ENCODE measurements at places on chromosomes 7 and 10.

- no peak for DNase-seq
Measured at GRCh38 chr7:47407821-47408674, 173.9 kb downstream of the TNS3 start.

DNA sequence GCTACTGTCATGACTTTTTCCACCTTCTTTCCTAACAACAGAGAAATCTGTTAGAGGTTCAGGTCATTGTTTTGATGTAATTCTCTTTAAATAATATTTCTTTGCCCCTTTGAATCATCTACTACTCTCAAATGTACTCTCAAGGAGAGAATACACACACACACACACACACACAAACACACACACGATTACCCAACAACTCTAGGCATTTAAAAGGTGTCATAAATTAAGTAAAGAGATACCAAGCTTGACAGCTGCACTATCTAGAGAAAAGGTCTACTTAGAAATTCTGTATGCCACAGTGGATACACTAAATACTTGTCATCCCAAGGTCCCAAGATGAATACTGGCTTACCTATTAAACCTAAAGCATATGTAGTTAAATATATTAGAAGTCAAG is 4.8 kb downstream of the PANK1 start:
- no peak for DNase-seq

DNA sequence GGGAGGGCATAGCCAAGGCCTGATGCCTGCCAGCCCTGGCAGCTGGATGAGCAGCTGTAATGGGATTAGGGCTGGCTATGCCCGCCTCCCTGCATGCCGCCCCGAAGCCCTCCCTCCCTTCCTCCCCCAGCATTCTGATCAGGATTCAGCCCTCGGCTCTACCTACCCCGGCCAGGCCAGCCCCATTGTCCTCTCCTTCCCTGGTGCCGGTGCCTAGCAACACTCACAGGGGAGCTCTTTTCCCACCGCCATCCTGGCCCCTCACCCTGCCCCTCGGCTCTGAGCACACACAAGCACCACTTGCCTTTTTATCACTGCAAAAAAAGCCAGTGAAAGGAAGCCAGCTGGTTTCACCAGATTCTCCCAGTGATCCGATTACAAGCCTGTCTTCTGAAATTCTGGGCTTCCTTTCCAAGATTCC is 9.0 kb upstream of the ADCYAP1R1 start:
- no peak for DNase-seq

- no peak for DNase-seq
Measured at GRCh38 chr10:132229834-132230556, 43.2 kb downstream of the DPYSL4 start.

DNA sequence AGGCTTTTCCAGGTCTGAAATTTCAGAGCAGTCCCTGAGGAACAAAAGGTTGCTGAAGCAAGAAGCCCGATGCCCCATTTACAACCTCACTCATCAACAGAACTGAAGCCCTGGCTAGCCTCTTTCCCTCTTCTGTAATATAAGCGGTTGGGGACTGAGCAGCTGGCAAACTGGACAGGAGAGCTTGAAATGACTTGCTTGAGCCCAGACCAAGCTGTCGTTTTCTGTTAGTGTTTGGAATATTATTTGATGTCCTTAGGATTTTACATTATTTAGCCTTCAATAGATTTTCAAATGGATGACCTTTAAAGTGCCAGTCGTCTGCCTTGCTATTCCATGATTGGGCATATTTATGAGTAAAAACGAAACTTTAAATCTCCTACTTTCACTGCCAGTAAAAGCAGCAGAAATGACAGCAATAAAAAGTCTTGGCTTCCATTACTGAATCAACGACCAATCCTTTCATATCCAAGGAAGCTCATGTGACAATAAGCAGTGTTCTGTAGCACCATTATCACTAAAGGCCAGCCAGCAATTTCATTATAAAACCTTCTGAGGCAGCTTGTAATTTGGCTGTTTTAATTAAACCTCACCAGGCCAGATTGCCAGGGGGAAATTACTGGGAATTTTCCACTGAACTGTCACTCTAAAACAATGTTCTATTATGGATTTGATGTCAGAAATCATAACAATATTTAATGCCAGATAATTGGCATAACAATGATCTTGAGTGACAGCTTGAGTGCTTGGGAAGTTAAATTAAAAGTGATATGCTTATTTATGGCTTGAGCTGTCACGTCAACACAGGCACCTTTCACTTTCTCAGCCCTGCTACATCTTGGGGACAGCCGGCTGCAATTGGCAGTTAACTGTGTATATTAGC is 85.9 kb downstream of the LSMEM1 start:
- DNase-seq: no peak

GRCh38 chr7:43054052-43054722 is 58.3 kb upstream of the HECW1 start:
- DNase-seq: no peak

GRCh38 chr10:36220151-36220550 is 578.1 kb upstream of the FZD8 start:
- DNase-seq: no peak

GRCh38 chr7:27435461-27435860 is 192.9 kb downstream of the EVX1 start:
- no peak for DNase-seq

GRCh38 chr7:32891043-32891799 is at the start of gene KBTBD2:
Gene KBTBD2, minus strand, starts transcription at chr7:32891760. Its CDS starts 12,156 bp downstream, at chr7:32879604.
- DNase-seq: peak; percentile 75

GRCh38 chr7:96547371-96547811 is 162.3 kb downstream of the SEM1 start:
- DNase-seq: no peak

GRCh38 chr10:131972474-131973071 is 9.2 kb downstream of the BNIP3 start:
- no peak for DNase-seq

DNA sequence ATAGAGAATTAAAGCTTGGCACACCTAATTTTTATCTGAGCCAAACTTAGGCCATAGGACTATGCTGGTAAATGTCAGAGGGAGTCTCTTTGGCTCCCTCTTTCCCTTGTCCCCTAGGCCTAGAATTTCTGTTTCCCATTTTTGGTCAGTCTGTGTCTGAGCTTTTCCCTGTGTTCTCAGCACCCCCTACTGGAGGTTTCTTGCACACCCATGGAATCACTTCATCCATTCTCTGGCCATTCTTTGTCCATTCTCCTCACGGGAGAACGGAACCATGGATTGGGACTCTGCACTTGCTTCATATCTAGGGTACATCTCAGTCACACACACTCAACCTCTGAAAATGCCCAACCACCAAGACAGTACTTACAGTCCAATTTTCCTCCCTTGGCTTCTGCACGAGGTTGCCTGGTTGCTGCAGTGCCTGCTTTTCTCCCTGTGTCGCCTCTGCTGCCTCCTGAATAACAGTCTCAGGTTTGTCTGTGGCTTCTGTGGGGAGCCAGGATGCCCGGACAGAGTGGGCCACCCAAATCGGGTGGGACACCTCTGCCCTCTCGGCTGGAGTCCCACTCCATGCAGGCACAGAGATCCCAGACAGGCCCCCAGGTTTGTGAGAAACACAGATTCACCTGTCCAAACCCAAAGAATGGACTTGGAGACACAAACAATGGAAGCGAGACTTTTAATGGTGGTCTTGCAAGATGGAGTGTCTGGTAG is 35.1 kb upstream of the DNAH11 start:
- DNase-seq: no peak

- no peak for DNase-seq
Measured at GRCh38 chr10:14405076-14406065, 74.6 kb upstream of the FRMD4A start.

DNA sequence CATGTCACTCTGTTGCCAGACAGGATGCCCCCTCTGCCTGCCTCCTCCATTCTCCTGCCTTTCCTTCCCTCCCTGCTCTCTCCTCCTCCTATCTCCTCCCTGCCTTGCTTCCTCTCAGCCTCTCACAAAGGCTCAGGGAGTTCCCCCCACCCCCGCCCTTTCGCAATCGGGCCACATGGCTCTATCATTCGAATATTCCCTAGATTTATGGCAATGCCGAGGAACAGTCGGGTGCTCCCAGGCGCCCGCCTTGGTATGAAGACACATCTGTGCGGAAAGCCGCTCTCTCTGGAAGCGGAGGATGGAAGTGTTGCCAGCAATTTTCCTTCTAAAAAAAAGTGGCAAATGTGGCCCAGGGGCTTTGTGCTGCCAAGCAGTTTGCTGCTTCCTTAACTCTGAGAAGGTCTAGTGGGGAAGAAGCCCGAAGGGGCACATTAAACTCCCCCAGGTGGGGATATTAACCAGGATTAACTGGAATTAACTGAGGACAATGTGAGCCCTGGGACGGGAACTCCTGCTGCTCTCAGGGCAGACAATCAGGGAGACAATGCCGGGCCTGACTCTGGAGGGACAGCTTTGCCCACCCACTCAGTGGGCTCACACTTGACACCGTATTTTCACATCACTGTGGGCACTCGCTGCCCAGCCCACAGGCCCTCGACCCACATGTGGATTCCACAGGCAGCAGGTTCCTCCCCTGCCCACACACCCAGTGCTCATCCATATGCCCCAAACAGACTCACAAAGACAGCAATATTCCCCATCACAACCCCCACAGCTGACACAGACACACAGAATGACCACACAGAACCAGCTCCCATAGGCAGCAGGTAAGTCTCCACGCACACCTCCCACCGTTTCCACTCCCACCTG is 88.4 kb upstream of the SMNDC1 start:
- DNase-seq: no peak

GRCh38 chr10:33412241-33412640 is 77.8 kb upstream of the NRP1 start:
- DNase-seq: no peak

DNA sequence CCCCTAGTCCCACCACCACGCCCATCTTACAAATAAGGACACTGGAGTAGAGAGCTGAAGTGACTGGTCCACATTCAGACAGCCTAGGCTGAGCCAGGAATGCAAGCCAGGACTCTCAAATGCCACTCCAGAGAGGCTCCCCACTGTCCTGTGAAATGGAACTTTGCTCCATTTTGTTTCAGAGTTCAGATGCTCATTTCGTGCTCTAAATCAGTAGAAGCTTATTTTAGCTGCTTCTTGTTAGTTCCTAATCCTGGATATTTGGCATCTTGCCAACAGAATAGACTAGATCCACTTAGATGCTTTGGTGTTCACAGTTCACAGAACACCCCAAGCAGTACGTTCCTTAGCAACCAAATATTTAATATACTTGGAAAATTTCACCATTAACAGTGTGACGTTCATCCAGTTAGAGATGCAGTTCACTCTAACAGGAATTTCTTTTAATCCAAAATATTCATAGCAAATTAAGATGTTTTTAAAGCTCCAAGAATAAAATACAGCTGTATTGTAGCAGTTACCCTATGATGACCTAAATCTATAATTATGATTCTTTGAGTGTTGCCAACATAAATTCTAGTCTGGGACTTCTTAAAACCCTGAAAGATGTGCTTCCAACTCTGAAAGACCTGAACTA is 7.3 kb downstream of the MMP21 start:
- DNase-seq: no peak

GRCh38 chr10:49407552-49408137 is 11.8 kb upstream of the DRGX start:
- peak; percentile 40 for DNase-seq

GRCh38 chr7:139648941-139649425 is 125.5 kb downstream of the CLEC2L start:
- DNase-seq: peak; percentile 51

- DNase-seq: no peak
Measured at GRCh38 chr7:142835487-142835886, 19.4 kb upstream of the EPHB6 start.

DNA sequence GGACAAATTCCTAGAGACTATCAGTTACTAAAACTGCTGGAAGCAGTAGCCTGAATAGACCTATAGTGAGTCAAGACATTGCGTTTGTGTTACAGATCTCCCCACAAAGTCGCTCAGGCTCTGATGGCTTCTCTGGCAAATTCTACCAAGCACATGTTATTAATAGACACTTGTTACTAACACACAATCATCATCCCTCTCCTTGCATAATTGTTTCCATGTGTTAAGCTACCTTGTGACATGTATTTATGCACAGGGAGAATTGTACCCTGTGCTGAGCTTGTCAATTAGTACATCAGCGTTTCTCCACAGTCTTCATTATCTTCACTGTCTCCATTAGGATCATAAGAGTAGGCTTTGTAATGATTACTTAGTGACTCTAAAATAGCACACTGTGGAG is 31.2 kb downstream of the DYNC2I1 start:
- no peak for DNase-seq

DNA sequence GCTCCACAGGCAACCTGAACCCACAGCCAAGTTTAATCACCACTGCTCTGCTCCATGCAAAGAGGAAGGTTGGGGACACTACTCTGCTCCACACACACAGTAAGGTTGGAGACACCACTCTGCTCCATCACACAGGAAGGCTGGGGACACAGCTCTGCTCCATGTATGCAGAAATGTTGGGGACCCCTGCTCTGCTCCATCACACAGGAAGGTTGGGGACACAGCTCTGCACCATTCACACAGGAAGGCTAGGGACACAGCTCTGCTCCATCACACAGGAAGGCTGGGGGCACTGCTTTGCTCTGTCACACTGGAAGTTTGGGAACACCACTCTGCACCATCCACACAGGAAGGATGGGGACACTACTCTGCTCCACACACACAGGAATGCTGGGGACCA is 14.8 kb upstream of the ADARB2 start:
- DNase-seq: no peak

DNA sequence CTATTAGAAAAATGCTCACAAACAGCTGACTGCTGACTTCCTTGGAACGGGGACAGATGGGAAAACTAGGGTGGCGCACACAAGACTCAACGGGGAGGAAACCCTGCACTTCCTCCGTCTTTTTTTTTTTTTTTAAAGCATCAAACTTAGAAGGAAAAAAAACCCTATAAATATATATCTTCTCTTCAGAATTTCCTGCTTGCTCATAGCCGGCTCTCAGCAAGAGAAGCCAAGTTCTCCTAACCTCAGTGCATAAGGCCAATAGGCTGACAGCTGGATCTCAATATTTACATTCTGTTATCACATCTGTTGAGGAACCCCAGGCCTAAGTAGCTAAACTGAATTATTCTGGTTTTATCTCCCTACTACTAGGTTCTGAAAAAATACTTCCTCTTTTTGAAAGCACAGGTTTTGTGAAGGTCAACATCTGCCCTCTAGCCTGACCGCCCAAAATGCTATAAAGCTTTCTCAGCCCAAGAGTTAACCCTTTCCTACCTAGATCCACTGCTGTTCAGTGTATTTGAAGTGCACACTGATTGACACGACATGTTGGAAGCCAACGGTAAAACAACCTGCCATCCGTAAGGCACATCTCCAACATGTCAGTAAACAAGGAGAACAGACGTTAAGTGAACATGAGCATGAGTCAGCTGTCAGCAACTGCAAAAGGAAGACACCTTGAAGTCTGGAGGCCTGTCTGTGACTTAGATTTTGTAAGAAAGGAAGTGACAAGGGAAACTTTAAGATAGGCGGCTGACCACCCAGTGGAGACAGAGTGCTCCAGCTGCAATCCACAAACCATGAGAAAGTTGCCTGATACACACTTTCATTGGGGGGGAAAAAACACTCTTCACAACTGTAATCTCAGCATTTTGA is 83.8 kb downstream of the EBLN1 start:
- no peak for DNase-seq

- DNase-seq: no peak
Measured at GRCh38 chr7:77330169-77330882, 85.8 kb downstream of the GSAP start.

All from stimulated activated CD8-positive, alpha-beta memory T cell treated with anti-CD3 and anti-CD28 coated beads, Interleukin-15, amount 100 ng/mL, for 48 hours (primary cell).